Stimulated activated CD8-positive, alpha-beta memory T cell treated with anti-CD3 and anti-CD28 coated beads, Interleukin-15, amount 100 ng/mL, for 24 hours (primary cell): ENCODE measurements at places on chromosomes 7 and 10.

DNA sequence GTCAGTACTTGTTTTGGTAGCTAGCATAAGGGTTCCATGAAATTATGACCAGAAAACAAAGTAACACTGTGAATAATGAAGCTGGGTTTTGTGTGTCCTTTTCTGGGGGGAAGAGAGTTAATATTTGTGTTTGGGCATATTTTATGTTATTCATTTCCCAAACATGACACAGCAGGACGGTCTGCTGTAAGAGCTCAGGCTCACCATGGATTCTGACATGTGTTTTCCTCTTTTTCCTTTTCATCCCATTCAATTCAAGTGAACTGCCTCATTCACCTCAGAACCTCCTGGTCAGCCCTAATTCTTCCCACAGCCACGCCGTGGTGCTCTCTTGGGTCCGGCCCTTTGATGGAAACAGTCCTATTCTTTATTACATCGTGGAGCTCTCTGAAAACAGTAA is 685.9 kb downstream of the SDK1 start:
- DNase-seq = no peak

GRCh38 chr10:73890261-73890660 is 15.9 kb upstream of the CAMK2G start:
- no peak for DNase-seq

DNA sequence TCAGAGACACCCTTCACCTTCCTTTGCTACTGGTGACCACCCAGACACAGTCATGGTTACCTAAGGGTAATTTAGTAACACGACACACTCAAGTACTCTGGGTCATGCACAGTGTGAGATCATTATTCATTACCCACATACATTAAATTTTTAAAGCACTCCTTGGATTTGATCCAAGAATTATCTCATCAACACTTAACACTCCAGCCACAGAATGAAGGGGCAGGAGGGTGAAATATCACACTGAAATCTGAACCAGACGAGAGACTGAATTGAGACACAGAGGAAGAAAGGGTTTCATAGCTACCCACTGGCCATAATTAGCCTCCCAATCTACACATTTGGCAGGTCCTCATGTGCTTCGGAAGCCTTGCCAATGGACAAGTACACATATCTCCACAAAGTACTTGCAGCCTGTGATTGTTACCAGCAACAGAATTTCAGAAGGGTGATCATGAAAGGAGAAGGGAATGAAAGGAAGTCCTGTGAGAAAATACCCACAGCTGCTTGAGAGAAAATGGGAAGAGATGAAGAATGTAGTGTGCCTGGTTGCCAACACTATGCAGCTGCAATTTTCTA is 189.3 kb downstream of the POLR1F start:
- no peak for DNase-seq

DNA sequence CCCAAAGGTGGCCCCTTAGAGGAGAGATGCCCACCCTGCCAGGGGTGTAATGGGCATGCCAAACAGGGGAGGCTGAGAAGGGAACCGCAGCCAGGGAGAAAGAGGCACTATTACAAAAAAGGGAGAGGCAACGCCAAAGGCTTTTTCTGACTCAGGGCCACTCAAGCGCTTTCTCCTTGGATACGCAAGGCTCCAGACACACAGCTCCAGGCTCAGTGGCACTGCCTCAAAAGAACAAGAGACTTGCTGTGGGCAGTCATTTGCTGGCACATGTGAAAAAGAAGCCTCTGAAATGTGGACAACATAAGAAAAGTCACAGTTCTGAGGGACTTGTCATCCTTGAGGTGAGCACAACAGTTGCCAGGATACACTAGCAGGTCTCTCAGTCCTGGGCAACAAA is 128.4 kb downstream of the DGKI start:
- no peak for DNase-seq

DNA sequence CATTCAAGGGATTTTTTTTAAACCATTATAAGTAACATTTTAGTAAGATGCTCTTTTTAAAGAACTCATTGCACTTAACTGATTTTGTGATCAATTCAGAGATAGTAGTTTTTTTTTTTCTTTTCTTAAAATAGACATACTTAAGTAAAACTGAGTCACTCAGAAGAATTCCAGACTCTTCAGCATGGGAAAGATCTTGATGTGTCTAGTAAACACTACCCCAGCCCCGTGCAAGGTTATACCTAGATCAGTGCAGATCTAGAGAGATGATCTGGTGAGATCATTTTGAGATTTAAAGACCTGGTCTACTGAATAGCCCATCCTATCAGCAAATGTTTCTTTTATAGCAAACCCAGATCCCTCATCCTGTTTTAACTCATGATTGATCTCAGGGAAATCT is 8.6 kb downstream of the ADRB1 start:
- DNase-seq = no peak

DNA sequence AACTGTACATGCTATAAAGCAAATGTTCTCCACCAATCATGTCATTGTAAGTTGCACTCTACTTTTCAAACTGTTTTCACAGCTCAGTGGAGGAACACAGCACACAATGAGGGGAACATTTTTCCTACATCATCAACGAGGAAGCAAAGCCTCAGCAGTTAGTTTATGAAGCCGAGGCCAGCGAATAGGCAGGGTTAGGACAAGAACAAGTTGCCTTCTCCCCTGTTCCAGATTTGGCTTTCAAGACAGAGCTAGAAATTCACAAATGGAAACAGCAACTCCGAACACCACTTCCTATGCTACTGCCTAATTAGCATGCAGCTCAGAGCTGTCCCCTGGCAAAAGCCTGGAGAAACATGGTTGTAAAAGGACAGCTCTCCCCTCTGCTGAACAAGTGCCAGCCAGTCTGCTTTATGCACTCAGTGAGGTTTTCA is 19.8 kb downstream of the ITGB8 start:
- no peak for DNase-seq

- DNase-seq = no peak
Measured at GRCh38 chr7:130841416-130841815, 107.4 kb upstream of the KLF14 start.

DNA sequence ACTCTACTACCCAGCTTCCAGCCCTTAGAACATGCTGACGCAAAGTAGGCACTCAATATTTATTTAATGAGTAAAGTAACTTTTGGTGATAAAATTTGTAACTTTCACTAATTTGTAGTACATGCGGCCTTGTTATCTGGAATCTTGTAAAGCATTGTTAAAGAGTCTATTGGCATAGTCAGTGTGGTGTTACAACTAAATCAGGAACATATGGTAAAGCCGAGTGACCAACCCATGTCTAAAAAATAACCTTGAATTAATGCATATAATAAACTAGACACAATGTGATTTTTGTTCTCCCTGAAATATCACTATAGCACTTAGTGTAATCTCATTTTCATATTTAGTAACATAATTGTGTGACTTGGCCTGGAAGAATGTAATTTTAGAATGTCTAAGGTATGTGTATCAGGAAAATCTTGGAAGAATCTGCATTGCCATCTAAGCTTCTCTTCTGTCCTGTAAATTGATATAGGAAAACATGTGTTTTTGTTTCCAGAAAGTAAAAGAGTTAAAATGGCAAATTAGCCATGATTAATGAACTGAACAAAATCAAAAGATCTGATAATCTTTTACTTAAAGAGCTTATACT is 256.7 kb upstream of the GNAI1 start:
- DNase-seq = no peak

GRCh38 chr10:112784022-112784461 is 166.0 kb upstream of the TCF7L2 start:
- DNase-seq = no peak

DNA sequence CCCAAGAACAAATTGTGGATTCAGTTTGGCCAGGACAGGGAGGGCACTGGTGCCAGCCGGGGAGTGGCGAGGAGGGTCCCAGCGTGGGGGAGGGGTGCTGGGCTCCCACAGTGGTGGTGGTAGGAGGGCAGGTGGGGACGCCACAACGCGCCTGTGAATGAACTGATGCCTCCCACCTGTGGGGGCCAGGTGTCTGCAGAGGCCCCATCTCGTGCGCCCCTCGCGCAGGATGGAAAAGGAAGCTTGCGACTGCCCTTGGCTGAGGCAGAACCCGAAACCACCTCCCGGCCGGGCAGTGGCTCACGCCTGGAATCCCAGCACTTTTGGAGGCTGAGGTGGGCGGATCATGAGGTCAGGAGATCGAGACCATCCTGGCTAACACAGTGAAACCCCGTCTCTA is 72.0 kb downstream of the MICALL2 start:
- DNase-seq = no peak

- no peak for DNase-seq
Measured at GRCh38 chr10:51698473-51699063, 827 bp downstream of the CSTF2T start.

GRCh38 chr7:158576050-158576762 is 11.4 kb downstream of the PTPRN2 start:
- DNase-seq = no peak

- no peak for DNase-seq
Measured at GRCh38 chr7:89934101-89934500, 220.2 kb upstream of the STEAP1 start.

- DNase-seq = no peak
Measured at GRCh38 chr10:96406091-96406490, 47.3 kb upstream of the OPALIN start.

DNA sequence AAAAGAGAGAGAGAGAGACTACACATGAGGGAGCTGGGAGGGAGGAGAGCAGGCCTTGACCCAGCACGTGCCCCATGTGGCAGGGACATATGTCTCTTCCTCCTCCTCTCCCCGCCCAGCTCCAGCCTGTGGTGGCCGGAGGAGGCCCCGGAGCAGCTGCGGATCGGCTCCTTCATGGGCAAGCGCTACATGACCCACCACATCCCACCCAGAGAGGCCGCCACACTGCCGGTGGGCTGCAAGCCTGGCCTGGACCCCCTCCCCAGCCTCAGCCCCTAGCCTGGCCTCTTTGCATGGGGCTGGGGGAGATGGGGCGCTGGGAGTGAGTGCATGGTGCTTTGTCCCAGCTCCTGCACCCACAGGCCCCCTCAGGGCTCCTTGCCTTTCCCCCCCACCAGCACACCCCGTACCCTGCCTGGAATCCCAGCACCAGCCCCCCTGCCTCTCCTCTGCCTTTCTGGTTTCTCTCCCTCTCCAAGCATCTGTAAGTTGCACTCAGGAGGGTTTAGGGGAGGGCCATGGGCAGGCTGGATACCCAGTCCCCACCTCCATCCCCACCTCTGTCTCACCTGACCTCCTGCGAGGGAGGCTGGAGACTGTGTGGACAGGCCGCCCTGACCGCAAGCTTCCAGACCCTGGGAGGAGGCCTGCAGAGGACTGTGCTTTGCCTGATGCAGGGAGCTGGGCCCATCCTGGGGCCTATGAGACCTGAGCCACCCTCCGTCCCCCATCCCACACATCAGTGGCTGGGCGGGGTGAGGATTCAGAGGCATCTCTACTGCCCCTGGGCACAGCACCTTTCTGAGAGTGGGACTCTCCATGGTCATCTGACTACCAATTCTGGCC is 4.8 kb downstream of the UPK3B start:
- no peak for DNase-seq

GRCh38 chr7:142477079-142477651 is 219.3 kb upstream of the PRSS58 start:
- DNase-seq = no peak

GRCh38 chr10:89810908-89811525 is 109.6 kb downstream of the KIF20B start:
- DNase-seq = no peak

- no peak for DNase-seq
Measured at GRCh38 chr7:32043688-32044087, 26.5 kb downstream of the PDE1C start.

DNA sequence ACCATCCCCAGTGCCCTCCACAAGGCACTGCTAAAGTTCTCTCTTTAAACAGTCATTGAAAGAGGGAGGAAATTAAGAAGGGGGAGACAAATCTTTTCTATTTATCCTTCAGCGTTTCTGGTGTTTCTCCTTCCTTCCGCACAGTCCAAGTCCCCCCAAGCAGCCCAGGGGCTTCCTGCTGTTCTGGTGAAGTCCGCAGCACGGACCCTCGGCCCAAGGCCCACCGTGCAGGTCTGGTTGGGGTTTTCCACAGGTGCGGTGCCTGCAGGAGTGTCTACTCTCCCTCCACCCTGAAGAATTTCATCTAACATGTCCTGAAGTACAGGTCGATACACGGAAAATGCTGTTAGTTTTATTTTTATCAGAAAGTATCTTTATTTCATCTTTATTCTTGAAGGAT is 34.1 kb upstream of the KNDC1 start:
- no peak for DNase-seq

GRCh38 chr7:45053401-45053800 is 35.4 kb downstream of the NACAD start:
- no peak for DNase-seq

GRCh38 chr10:32210306-32211045 is 136.5 kb downstream of the EPC1 start:
- DNase-seq = no peak

DNA sequence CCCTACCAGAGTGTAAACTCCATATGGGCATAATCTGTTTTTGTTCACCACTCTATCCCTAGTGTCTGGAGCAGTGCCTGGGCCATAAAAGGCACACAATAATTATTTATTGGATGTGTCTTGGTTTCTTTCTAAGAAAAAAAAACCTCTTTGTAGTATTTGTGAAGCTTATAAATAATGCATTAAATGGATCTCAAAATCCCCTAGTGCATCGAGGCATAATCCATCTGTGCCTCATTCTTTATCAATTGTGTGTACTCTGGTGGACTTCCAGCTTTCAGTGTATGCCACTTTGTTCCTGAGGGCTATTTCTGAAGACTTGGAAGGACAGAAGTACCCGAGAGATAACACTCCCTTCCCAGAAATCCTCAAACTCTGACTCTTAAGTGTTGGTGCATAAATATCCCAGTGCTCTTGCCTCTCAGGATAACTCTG is 255.0 kb upstream of the PHYHIPL start:
- no peak for DNase-seq

- DNase-seq = no peak
Measured at GRCh38 chr10:64096941-64097340, 575.7 kb downstream of the REEP3 start.

GRCh38 chr10:126049759-126050700 is 153.7 kb downstream of the FANK1 start:
- DNase-seq = no peak

GRCh38 chr10:6786579-6787031 is 206.5 kb upstream of the PRKCQ start:
- DNase-seq = no peak

DNA sequence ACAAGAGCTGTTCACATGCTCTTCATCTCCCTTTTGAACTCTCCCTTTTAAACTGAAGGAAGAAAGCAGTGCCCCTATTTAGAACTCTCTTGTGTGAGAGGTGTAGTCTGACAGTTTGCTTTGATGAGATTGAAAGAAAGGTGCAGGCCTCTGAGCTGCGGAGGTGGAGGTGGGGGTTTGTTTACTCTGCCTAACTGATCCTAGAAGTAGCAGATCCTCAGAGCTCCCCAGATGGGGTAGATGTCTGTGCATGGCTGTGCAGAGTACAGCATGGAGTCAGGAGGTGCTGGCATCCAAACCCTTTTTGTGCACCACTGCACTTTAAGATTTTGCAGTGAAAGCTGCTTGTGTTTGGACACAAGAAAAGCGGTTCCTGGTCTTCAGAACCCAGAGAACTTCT is 58.3 kb downstream of the MINDY4 start:
- DNase-seq = no peak

- DNase-seq = no peak
Measured at GRCh38 chr7:102473271-102473991, 5.3 kb downstream of the POLR2J start.
